ENCODE measurements at places on chromosomes 5 and 9. TPM values are rescaled to one million over a fixed set of nuclear protein-coding genes. Genes with fewer than 3 reads are reported as not detected.

The MZB1 gene
- total RNA-seq, result not detected

The FAM153A gene
- total RNA-seq, result 31.6 TPM

- no peak for DNase-seq
These were observed 4.5 kb upstream of the OTP start for GRCh38 chr5:77642738-77643653.

GRCh38 chr9:114003351-114003750 is 74.7 kb downstream of the AMBP start:
- no peak for DNase-seq

The SMIM33 gene
- not detected for total RNA-seq

DNA sequence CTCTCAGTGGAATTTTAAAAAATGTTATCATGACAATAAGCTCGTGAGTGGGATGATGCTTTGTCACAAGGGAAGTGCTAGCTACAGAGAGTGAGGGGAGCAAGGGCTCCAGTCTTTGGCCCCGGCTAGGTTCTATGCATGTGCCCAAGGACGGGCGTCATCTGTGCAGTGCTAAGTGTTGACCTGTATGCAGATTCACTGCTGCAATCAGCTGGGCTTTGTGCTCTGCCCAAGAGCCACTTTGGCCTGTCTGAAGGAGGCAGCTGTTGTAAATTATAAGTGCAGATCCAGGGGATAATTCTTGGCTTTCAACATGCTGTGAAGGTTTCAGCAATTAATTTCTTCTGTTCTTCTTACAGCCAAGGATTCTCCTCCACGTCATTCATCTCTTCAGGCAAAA is 268.6 kb downstream of the PSAT1 start:
- no peak for DNase-seq

The SHC3 gene
- 148 TPM for total RNA-seq

GRCh38 chr9:31847963-31848362 is 536.5 kb upstream of the ACO1 start:
- DNase-seq, result no peak

DNA sequence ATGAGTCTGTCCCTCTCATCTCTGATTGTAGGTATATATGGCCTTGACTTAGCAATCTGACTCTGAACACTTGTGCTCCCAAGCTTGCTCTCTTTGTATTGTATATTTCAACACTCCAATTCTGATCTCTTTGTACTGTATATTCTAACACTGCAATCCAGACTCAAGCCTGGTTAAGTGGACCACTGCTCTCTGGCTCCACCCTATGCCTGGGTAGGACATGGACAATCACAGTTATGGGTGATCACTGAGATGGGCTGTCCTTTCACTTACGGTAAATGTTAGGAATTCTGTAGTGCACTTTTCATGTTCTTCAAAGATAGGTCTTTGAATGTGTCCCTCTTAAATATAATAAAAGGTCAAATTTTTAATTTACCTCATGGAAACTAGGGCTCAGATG is 165.1 kb downstream of the TLR4 start:
- no peak for DNase-seq

The INSL4 gene
- total RNA-seq, result not detected

DNA sequence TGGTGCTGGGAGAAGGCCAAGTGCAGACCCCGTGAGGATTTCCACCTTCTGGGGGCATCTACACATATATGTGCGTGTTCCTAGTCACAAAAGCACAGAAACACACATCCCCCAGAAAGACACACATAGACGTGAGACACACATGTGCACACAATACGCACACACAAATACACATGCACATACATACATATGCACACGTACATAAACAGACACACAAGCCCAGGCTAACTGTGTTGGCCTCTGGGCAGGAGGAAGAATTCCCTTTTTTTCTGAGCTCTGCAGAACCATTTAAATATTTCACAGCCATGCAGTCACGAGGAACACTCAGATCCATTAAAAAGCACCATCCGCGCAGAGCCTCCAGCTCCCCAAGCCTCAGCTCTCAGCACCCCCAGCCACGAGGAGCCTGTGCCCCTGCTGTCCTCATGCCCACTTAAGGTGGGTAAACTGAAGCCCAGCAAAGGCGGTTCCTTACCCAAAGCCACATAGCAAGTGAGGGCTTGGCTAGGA is 5.3 kb downstream of the NINJ1 start:
- DNase-seq, result no peak

DNA sequence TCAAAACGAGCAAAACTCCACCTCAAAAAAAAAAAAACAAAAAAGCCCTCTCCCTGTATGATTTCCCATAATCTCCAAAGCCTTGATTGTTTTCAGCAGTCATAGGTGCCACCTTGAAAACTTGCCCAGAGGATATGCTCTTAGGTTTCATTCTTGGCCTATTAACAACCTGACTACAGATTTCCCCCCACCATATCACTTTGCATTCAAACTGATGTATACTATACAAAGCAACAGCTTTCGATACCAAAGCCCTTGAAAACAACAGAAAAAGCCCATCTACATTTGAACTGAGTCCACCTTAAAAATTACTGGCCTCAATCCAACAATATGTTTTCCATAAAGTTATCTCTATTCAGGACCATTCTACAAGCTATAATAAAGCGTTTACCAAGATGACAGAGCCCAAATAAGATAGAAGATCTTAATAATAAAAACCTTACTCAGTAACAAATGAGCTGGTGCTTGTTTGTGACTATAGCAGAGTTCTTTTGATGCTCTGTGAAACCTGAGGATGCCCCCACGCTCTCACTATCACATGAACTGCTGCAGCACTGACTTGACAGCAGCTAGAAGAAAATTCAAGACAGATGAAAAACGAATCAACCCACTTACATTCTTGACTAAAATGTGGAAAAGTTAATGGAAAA is 44.4 kb downstream of the FNBP1 start:
- no peak for DNase-seq

- peak; percentile 65 for DNase-seq
These were observed 368 bp upstream of the CCDC180 start for GRCh38 chr9:97307091-97307490.

- DNase-seq, result no peak
These were observed 1.5 kb upstream of the SLC6A3 start for GRCh38 chr5:1446602-1447343.

GRCh38 chr9:109455861-109456260 is 42.2 kb downstream of the PTPN3 start:
- DNase-seq, result no peak

The TRPM3 gene
- 36.5 TPM for total RNA-seq

DNA sequence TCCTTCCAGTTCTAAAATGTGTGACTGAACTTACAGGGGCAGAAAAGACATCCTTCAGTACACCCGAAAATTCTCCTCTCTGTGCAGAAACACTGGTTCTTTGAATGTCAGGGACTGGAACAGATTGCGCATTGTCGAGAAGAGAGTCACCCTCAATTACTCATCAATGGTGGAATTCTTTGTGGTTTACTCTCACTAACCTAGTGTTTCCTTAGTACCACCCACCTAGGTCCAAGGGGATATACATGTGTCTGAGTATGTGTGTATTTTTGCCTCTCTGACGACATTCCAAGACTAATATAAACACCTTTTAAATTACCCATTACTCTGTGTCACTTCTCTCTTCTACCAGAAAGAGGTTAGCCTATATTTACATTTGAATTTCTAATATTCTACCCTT is 660.8 kb downstream of the TLE1 start:
- no peak for DNase-seq

The BARHL1 gene
- not detected for total RNA-seq

DNA sequence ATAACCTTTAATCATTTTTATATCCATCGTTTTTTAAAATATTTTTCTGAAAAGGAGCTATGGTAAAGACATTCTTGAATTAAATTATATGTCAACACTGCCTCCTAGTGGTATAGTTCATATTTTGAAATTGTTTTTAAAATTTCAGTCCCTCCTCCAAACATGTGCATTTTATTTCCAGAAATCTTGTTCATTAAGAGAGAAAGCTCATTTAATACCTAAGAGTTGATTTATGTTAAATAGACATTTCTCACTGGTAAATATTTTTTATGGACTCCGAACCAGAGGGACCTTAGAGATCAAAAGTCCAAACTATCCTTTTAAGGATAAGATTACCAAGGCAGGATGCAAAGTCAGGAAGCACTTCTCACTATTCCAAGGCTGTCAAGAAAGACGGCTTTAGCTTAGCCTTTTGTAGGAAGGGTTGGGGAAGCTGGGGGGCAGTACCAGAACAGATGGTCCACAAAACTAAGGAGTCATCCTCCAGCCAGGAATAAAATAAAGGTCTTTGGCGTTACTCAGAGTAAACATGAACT is 21.6 kb downstream of the BHMT start:
- DNase-seq, result no peak

GRCh38 chr5:178205749-178206047 is 1.4 kb downstream of the HNRNPAB start:
- no peak for DNase-seq

The NR5A1 gene
- not detected for total RNA-seq

The CCDC69 gene
- total RNA-seq, result 14.5 TPM

DNA sequence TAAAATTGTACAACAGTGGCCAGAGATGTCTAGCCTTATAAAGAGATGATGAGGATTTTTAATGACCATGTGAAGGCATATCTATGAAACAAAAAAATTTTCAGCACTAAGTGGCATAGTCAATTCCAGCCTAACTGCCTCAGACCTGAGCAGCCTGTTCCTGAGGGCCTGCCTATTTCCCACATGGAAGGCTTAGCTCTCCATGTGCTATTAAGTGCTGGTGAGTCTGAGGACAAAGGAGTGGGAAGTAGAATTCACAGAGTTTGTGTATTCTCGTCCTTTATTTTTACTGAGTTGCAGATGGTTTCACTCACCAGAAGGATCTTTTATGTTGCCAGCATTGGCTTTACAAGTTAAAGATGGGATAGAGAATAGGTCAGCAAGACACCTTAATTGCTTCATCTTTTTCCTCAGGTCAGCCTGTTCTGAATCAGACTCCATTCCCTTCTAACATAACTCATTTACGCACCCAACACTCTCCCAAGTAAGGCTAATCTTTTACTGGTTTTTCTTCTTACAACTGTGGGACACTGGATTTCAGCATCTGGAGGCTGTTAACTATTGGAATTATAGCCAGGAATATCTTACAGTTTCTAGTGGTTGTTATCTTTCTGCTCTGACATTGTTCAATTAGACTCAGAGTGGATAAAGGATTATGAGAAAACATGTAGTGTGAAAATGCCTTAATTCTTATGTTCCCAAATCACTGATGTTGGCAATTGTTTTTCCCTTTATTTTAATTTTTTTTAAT is 76.8 kb downstream of the ISOC1 start:
- no peak for DNase-seq

- no peak for DNase-seq
These were observed 39.1 kb upstream of the ITGA1 start for GRCh38 chr5:52748590-52748989.

All from dorsolateral prefrontal cortex (tissue), 122 donors.